ENCODE measurements at places on chromosomes 13 and 19.

- DNase-seq = peak; percentile 96
Observed at GRCh38 chr19:8355631-8356402, 8.1 kb upstream of the ANGPTL4 start.

- no peak for DNase-seq
Observed at GRCh38 chr13:58655086-58655485, 1023.5 kb downstream of the PCDH17 start.

DNA sequence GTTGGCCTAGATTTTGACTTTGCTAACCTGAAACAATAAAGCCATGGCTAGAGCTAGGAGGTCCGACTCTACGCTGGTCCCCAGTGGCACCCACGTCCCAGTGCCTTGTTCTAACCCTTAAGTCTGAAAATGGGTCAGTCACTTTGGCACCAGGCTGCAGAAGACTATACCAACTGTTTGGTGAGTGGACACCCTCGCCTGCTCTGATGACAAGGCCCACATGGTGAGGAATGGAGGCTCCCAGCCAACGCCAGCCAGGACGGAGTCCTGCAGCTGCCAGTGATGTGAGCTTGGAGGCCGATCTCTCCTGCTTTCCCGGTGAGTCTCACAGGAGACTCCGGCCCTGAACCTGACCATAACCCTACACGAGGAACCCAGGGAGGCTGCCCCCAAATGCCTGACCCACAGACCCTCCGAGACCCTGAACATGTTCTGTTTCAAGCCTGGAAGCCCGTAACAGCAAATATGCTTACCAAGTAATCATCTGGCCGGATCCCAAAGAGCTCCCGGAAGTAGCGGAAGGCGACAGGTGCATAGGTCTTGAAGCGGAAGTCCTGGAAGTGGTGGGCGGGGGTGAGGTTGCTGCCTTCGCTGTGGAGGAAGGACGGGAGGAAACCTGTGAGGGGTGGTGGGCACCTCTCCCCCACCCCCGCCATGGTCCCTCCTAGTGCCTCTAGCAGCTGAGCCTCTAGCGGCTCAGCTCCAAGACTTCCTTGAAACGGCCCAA, 34.1 kb upstream of the CACTIN start:
- DNase-seq = no peak

GRCh38 chr19:5216141-5216847, 124.3 kb downstream of the PTPRS start:
- no peak for DNase-seq

DNA sequence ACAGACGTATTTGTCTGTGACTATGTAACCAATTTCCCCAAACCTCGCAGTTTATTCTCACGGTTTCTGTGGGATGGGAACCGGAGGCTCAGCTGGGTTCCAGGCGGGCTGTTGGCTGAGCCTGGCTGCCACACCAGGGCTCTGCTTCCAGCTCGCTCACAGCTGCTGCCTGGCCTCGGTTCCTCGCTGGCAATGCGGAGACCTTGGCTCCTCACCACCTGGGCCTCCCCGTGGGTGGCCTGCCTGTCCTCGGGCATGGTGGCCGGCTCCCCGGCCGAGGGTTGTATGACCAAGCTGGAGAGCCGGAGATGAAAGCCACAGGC, 218.9 kb upstream of the MAB21L1 start:
- peak; percentile 51 for DNase-seq

DNA sequence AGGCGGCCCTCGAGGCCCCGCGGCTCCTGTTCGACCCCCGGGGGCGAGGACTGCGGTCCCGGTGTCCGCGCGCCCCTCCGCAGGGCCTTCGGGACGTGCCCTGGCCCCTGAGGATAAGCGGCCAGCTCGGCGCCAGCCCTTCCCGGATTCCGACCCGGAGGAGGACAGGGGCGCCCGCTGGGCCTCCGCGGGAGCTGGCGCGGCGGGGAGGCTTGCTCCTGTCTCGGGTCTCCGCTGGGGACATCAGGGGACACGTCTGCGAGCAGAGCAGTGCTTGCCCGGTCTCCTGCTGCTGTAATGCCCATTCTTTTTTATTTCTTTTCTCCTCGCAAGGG, 829 bp downstream of the B3GLCT start:
- DNase-seq = peak; percentile 29

DNA sequence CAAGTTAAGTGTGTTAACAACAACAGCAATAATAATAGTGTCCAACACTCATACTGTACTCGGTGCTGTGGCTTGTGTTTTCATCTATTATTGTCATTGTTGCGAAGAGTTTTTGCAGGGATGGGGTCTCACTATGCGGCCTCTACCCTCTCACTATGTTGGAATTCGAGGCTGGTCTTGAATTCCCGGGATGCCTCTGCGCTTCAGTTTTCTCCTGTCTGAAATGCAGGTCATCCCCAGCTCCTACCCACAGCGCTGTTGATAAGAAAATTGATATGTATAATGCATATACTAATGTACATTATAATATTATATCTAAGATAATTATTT, 4.9 kb upstream of the SBK3 start:
- DNase-seq = no peak

- DNase-seq = peak; percentile 63
Observed at GRCh38 chr19:41597600-41598041, 21.7 kb downstream of the CEACAM21 start.

DNA sequence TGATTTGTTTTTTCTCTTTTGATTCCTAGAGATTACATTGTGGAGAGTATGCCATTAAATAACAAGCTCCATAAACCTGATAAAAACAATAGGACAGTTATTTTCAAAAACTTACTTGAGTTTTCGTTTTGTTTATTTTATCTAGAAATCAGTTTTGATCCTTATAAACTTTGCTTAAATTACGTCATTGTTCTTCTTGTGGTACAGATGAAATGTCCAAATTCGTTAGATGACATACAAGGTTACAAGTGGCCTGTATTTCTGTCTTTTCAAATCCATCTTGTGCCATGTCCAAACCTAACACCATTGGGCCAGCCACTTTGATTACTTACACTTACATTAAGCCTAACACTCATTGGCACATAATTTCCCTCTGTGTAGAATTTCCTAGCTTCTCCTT, 372.0 kb downstream of the PCDH9 start:
- no peak for DNase-seq

DNA sequence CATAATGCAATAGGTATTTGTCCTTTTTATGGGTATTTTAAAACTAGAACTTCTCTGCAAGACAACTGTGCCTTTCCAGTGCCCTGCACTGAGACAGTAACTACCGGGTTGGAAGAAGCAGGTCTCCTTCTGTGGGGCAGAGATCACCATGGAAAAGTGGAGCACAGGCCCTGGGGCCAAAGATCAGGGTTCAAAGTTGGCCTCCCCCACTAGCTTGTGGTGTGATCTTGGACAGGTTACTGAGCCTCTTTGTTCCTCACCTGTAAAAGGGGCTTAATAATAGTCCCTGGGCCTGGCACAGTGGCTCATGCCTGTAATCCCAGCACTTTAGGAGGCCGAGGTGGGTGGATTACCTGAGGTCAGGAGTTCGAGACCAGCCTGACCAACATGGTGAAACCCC, 68.3 kb downstream of the CEBPG start:
- no peak for DNase-seq

- no peak for DNase-seq
Observed at GRCh38 chr13:90253806-90254205, 1093.7 kb upstream of the MIR17HG start.

- no peak for DNase-seq
Observed at GRCh38 chr13:99663908-99664307, 162.6 kb downstream of the TM9SF2 start.

- DNase-seq = no peak
Observed at GRCh38 chr19:33569821-33570220, 48.2 kb upstream of the PEPD start.

DNA sequence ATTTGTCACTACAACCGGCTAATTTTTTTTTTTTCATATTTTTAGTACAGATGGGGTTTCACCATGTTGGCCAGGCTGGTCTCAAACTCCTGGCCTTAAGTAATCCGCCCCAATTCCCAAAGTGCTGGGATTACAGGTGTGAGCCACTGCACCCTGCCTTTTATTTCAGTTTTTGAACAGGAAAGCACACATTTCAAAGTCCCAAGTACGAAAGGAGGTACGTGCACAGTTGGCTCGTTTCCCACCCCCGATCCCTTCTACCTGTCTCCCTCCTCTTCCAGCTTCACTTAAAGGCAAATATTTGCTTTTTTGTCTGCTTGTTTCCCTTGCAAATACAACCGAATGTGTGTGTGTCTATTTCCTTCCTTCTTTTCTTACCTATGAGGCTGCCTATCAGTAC, 30.5 kb downstream of the ZIC5 start:
- no peak for DNase-seq

- no peak for DNase-seq
Observed at GRCh38 chr19:48757741-48758144, 2.4 kb downstream of the FGF21 start.

DNA sequence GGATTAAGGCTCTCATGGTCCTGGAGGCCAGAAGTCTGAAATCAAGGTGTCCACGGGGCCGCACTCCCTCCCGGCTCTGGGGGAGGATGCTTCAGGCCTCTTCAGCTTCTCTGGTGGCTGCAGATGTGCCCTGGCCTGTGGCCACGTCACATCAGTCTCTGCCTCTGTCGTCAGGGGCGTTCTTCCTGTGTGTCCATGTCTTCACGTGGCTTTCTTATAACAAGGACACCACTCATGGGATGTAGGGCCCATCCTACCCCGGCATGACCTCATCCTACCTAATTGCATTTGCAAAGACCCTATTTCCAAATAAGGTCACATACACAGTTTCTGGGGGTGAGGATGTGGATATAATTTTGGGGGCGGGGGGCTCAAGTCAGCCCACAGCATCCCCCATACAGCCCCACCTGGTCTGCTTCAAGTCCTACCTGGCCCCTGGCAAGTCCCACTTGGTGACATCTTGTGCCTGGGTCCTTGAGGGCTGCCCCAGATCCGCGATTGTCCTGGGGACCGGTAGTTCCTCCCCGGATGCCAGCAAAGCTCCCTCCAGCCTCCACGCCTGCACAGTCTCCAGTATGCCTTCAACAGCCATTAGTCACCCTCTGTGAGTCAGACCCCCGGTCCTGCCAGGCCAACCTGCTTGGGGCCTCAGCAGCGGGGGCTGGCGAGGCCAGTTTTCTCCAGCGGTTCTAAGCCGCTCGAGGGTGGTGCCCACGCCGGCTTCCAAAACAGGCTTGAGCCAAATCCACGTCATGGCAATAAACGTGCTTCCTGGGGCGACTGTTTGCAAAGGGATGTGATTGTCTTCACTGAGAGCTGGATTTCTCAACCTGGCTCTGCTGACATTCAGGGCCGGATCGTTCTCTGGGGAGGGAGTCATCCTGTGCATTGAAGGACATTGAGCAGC, 32.2 kb downstream of the MYO9B start:
- DNase-seq = peak; percentile 98

- DNase-seq = no peak
Observed at GRCh38 chr19:46718157-46718933, 1.4 kb upstream of the PRKD2 start.

- DNase-seq = no peak
Observed at GRCh38 chr13:44302940-44303575, 70.6 kb upstream of the SERP2 start.

DNA sequence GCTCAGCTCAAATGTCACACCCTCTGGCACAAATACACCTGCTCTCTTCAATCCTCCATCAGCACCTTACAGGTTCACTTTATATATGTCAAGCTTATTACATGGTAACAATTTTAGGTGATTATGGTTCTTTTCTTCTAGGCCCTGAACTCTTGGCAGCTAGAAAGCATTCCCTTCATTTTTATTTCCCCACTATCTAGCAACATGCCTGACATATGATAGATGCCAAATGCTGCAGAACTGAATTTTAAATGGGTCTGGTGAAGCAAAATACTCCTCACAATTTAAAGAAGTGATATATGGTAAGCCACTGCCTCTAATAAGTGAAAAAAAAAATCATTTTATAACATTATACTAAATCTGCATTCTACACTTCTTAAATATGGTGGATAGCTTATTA, 95.2 kb downstream of the USP12 start:
- peak; percentile 61 for DNase-seq

GRCh38 chr13:107291875-107292274, 723.9 kb upstream of the ARGLU1 start:
- no peak for DNase-seq

DNA sequence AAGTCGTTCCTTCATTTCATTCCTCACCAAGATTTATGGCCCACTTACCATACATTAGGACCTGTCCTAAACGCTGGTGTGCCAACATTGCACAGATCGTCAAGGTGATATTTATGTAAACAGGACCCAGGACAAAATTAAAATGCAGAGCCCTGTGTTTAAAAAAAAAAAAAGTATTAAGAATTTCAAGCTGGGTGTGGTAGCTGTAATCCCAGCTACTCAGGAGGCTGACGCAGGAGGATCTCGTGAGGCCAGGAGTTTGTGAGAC, 6.5 kb upstream of the ZNF444 start:
- DNase-seq = no peak

DNA sequence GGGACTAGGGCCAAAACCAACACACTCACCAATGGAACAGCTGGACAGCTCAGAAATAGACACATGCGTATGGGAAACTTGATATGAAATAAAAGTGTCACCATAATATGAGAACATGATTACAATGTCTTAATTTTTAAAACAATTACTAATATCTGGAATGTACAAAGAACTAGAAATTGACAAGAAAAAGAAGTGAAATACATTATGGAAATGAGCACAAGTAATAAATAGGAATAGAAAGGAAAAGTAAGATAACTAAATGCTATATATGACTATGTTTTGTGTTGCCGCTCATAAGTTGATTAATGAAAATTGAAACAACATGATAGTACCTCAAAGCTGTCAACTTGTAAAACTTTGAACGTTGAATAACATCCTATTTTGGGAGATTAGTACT, 801.1 kb downstream of the SLITRK5 start:
- DNase-seq = no peak

- DNase-seq = no peak
Observed at GRCh38 chr19:45125360-45125759, 32.4 kb downstream of the PPP1R37 start.

DNA sequence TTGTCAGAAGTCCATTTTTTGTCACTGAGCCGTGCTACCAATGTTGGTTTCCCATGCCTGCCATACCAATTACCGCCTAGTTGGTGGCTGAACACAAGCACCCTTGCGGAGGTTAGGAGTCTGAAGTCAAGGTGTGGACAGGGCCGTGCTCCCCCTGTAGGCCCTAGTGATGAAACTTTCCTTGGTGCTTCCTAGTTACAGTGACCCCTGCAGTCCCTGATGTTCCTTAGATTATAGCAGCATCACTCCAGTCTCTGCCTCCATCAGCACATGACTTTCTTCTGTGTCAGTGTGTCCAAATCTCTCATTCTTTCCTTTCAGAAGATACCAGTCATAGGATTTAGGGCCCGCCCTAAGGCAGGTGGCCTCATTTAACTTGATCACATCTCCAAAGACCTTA, 99.0 kb downstream of the MYO16 start:
- DNase-seq = no peak

Data from AG10803 (cell line).